ENCODE measurements at places on chromosomes 5 and 9. TPM values are rescaled to one million over a fixed set of nuclear protein-coding genes. Genes with fewer than 3 reads are reported as not detected.

SPAAR gene
- not detected for total RNA-seq

- DNase-seq: peak; percentile 1
Measured at GRCh38 chr5:18553269-18553668, 919.0 kb downstream of the TAF11L14 start.

DNA sequence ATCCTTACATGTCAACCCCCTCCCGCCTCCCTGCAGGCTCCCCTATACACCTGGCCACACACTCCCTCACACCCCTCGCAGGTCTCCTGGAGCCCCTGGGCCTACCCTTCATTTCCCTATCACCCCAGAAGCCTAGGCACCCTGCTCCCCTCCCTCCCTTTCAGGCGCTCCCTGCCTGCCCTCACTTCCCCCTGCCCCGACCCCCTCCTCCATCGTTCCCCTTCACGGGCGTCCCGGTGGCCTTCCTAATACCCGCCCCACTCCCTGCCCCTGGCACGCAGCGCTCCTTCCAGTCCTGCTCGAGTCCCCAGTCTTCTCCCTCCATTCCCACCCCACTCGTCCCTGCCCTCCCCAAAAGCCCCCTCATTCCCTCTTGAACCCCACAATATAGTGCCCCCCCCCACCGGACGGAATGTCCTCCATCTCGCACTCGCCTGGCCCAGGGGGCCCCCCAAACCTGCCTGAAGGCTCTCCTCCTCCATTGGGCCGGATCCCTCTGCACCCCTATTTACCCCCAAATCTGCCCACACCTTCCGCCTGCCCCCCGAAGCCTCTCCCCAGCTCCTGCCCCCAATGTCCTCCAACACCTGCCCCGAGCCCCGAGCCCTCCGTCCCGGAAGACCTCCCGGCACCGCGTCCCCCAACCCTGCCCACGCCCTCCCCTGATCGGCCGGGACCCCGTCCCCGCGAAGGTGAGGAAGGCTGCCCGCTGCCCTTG is 746 bp downstream of the STRBP start:
- DNase-seq: no peak

ZNF483 gene
- total RNA-seq: 5.6 TPM

- DNase-seq: peak; percentile 24
Measured at GRCh38 chr5:177357459-177358351, at the start of gene RGS14. TSS of gene RGS14 (plus strand) at chr5:177357924. CDS start at chr5:177358025, 101 bp downstream.

DNA sequence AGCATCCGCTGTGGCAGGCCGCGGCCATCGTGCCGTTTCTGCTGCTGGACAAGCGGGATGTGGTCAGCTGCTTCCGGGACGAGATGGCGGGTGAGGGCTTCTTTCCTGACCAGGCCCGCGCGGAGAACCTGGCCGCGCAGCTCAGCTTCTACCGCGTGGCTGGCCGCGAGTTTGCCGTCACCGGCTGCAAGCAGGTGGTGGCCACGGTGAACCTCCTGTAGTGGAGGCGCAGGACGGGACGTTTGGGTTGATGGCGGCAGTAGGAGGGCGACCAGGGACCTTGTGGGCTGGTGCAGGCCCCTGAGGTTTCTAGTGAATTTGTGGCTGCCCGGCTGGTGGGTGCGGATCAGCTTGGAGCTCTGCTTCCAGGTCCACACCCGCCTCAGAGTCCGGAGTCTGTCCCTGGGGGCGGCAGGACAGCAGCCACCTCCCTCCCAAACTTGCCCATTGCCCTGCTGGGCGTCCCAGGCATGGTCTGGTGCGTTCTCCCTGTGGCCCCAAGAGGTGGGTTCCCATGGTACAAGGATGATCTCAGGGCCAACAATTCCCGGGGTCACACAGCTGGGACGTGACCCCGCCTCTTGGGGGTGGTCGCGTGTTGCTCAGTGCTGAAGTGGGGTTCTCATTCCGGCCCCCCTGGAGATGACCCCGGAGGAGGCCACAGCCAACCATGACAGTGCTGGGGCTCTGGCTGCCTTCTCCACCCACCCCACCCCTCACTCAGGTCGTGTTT is 2.4 kb downstream of the TOR4A start:
- no peak for DNase-seq

- no peak for DNase-seq
Measured at GRCh38 chr9:112115970-112116753, 58.9 kb downstream of the SUSD1 start.

DNA sequence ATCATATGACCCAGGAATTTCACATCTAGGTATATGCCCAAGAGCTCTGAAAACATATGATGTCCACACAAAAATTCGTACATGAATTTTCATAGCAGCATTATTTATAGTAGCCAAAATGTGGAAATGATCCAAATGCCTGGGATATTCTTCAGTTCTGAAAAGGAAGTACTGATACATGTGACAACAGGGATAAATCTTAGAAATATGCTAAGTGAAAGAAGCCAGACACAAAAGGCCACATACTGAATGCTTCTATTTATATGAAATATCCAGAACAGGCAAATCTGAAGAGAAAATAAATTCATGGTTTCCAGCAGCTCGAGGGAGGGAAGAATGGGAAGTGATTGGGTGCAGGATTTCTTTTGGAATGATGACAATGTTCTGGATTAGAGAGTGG is 16.8 kb upstream of the ZBTB43 start:
- peak; percentile 39 for DNase-seq

DNA sequence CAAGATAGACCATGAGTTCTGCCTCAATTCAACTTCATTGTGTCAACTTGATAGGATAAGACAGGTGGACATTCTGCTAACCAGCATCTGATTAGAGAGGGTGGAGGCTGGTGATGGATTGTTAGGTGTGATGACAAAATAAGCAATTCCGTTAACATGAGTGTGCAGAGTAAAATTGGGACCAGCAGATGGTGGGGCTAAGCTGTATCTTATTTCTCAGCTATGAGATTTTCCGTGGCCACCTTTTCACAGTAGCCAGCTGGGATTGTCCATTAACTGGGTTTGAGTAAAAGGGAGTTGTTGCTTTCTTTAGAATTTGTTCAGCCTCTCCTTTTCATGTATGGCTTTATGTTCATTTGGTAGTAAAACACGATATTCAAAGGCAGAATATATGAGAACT is 28.8 kb upstream of the TAL2 start:
- DNase-seq: no peak

- DNase-seq: no peak
Measured at GRCh38 chr5:99072846-99073245, 144.0 kb upstream of the CHD1 start.

C9orf50 gene
- not detected for total RNA-seq

KIF2A gene
- total RNA-seq: 69.1 TPM

DNA sequence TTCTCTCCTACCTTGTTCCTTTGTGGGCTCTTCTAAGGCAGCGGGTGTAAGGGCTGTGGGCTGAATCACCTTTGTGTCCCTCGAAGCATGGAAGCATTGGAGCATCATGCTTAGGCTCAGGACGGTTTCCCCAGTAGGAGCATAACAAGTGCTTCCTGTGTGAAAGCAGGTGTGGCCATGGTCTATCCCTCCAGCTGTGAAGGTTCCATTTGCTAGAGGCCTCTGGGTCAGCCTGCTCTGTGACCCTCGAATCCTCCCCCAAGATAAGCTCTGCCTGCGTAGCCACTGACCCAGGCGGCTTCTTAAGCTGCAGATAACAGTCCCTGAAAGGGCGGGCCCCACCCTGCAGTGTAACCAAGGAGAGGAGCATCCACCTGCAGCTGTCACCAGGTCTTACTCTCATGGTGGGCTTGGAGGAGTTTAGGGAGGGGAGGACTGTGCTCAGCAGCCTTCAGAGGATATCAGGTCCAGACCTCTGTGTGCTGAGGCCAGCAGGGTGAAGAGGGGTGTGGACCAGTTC is 8.4 kb upstream of the NDST1 start:
- peak; percentile 52 for DNase-seq

DNA sequence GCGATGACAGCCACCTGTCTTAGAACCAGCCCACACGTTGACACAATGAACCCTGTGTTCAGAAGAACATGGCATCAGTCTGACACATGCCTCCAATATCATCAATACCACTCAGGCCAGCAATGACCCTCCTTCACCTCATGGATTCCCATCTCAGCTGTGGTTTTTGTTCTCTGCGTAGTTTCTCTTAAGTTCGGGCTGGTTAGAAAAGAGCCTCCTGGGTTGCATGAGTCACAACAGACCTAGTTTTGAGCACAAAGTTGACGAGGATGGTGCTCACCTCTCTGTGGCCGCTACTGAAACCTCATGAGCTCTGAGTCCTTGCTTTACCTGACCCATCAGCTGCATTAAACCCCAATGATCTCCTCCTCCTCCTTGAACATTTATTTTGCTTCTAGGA is 299.9 kb downstream of the SPOCK1 start:
- DNase-seq: no peak

DNA sequence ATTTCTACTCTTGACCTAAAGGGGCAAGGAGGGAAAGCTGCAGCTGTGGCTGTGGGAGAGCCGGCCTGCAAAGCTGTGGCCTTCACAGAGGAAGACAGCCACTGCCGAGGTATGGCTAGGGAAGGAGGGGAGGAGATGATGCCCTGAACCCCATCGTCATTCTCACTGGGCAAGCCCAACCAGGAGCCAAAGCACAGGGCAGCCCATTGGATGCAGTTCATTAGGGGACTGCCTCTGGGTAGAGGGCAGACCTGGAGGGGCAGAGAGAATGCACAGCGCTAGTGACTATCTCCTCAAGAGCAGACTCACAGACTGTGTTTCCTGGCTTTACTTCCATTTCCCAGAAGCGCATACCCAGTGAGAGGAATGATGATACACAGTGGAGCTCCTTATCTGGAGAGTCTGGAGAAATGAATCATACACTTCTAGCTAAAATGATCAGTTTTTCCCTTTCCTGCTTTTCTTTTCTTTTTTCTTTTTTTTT is 47.2 kb upstream of the TTC23L start:
- peak; percentile 76 for DNase-seq

DNA sequence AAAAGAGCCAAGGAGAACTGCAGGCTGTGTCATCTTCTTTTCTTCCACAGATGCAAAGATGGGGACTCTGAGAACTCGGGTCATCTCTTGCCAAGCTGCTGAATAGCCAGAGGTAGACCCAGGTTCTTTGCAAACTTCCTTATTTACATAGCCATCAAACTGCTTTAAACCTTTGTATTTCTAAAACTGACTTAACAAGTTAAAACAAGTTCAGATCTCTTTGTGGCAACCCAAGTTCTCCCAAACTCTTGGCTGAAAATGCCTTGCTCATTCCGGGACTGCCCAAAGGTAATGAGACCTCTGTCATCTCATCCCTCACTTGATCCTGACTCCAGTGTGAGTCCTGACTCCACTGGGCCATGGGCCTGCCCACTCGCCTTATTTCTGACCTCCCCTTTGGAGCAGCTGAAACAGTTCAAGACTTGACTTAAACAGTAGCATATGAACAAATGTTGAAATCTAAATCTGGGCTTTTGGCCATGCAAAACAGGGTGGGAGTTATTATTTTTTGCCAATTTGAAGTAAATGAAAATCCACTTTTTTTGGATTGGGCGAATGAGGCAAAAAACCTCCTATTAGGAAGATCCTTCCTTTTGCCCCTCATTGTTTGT is 50.6 kb downstream of the FBXL7 start:
- no peak for DNase-seq

DNA sequence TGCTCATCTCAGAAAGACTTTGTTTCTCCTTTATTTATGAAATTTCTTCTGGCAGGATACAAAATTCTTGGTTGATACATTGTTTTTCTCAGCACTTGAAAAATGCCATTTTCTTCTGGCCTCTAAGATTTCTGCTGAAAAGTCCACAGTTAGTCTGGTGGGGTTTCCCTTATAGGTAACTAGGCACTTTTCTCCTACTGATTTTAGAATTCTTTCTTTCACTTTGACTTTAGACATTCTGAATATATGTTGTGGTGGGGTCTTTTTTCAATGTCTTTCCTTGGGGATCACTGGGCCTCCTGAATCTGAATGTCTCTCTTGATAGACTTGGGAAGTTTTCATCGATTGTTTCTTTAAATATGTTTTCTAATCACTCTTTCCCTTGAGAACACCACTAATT is 79.6 kb downstream of the CETN3 start:
- DNase-seq: no peak

DNA sequence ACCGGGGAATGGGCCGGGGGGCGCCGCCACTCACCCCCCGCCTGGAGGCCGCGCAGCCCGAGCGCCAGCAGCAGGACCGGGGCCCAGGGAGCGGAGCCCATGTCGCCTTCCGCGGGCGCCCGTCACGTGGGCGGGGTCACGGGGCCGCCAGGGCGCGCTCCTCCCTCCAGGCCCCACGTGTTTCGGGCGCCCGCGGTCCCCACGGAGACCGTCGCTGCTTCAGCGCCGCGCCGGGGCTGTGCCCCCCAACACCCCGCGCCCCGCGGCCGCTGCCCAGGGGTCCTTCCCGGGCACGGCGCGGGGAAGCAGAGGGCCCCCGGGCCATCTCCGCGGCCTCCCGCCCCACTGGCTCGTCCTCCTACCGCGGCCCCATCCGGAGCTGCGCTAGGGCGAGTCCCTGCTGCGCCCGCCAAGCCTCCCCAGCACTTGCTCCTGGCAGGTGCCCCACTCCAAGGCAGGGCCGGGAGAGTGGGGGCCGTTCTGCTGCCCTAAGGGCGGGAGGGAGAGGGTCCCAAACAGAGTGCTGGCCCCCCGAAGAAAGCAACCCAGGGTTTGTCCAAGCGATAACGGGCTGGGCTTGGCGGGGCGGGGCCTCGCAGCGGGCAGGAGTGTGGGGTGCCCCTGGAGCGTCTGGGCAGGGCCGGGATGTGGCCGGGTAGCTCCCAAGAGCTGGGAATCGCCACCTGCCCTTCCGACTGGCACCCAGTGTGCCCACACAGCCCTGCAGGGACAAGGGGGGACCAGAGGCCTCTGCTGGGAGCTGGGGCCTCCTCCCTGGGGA is at the start of gene DPP7:
TSS of gene DPP7 (minus strand) at position 121 of the 781 bp plus-strand sequence. CDS start at position 101, 20 bp downstream.
- DNase-seq: peak; percentile 51

ROR2 gene
- 5.2 TPM for total RNA-seq

DNA sequence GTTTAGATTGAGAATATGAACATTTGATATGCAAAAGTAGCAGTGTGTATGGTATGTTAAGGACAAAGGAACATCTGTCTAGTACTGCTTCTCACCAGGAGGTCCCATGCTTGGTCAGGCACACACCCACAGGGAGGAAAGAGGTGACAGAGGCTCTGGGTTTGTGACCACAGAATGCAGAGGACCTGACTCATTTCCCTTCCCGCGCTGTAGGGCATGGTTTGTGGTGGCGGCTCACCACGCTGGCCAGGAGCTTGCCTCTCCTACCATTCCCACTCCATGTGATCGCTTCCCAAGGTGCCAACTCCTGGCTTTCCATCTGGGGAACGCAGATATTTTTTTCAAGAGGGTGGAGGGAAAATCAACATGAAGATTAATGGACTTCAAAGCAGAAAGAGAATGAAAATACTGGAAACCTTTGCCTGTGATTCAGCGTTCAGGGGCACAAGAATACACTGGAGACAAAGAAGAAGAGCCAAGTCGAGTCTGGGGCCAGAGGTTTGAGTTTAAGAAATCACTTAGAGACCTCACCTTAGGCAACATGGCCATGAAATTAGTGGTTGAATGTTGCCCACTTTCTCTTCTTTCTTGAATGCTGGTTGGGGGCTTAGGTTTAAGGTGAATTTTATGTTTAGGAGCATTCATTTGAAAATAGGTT is 477.8 kb downstream of the CCDC171 start:
- DNase-seq: peak; percentile 77

- DNase-seq: peak; percentile 9
Measured at GRCh38 chr5:32942225-32942989, 231.3 kb downstream of the NPR3 start.

TSLP gene
- 0.43 TPM for total RNA-seq

All from fibroblast of villous mesenchyme (primary cell).